Anterior cingulate cortex (tissue), 58 donors: ENCODE measurements at places on chromosomes 13 and 19.

- DNase-seq, result no peak
Measured at GRCh38 chr13:110759710-110760109, 46.2 kb downstream of the ING1 start.

GRCh38 chr19:17946965-17947784 lies 14.4 kb downstream of the CCDC124 start:
- DNase-seq, result no peak

- DNase-seq, result no peak
Measured at GRCh38 chr13:31824705-31825517, 85.6 kb downstream of the RXFP2 start.

GRCh38 chr13:100673376-100673712 lies 1.3 kb downstream of the TMTC4 start:
- DNase-seq, result no peak

GRCh38 chr19:36833430-36833829 lies 4.8 kb downstream of the ZNF790 start:
- DNase-seq, result no peak

DNA sequence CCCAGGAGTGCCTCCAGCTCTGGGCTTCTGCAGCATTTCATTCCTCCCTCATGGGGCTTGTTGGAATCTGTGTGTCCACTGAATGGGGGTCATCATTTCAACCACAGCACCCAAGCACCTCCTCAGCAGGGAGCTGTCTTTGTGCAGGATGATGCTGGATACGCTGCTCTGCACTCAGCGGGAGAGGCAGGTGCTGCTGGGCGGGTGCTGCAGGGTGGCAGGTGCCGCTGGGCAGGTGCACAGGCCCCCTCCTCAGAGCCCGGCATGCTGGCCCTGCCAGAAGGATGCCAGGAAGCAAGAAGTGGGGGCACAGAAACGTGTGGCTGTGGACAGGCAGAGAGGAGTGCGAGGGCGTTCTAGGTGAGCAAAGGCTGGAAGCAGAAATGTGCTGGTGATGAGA lies 121.8 kb upstream of the VSTM2B start:
- DNase-seq, result no peak

GRCh38 chr19:40689339-40690049 lies 957 bp downstream of the NUMBL start:
- no peak for DNase-seq
